ENCODE measurements at places on chromosomes 5 and 9. TPM values are rescaled to one million over a fixed set of nuclear protein-coding genes. Genes with fewer than 3 reads are reported as not detected.

PCDHGA4 gene
- total RNA-seq, result 6.8 TPM

CER1 gene
- total RNA-seq, result not detected

DNA sequence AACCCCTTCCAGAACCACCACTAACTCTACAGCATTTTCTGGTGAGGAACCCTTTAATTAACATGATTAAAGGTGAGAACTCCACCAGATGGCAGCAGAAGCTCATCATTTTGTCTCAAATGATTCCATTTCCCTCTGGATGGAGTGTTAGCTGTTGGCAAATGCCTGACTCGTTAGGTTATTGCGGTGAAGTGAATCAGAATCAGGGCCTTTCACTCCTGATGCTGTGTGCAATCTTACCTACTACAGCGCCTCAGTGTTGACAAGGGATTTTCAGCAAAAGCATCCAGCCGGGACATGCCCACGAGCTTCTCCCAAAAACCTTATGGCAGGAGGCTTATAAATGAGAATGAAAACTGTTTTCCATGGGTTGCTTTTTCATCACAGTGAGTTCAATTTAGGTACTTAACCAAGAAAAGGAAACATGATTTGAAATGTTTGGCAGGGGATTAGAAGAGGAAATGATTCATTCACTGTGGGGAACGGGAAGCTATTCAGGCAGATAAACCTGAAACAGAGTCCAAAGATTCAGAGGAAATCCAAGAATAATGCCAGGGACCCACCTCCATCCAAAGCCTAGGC, 48.0 kb upstream of the CAST start:
- DNase-seq, result peak; percentile 89
- peak overlapping the region; percentile 77 for H3K27ac ChIP-seq
- no peaks in the 10 kb centered on the region for H3K36me3 ChIP-seq
- H3K4me1 ChIP-seq, result peaks cover 16% of the 10 kb centered on the region

GRCh38 chr9:83936523-83936922, 15.3 kb upstream of the KIF27 start:
- DNase-seq, result no peak
- peaks cover 29% of the 10 kb centered on the region for H3K4me1 ChIP-seq
- H3K27ac ChIP-seq, result no peak overlapping the region
- no peaks in the 10 kb centered on the region for H3K27me3 ChIP-seq

ADGRD2 gene
- total RNA-seq, result not detected

- no peak for DNase-seq
- no peaks in the 10 kb centered on the region for H3K4me1 ChIP-seq
- no peak overlapping the region for H3K27ac ChIP-seq
Measured at GRCh38 chr9:90504486-90504885, 138.1 kb downstream of the DIRAS2 start.

- no peaks in the 10 kb centered on the region for H3K4me1 ChIP-seq
- H3K27me3 ChIP-seq, result peaks cover 3% of the 10 kb centered on the region
- no peak overlapping the region for H3K27ac ChIP-seq
- H3K4me3 ChIP-seq, result no peak overlapping the region
Measured at GRCh38 chr9:126947529-126947928, 32.9 kb downstream of the RALGPS1 start.
